ENCODE measurements at places on chromosomes 1 and 21. TPM values are rescaled to one million over a fixed set of nuclear protein-coding genes. Genes with fewer than 3 reads are reported as not detected.
A peak's percentile ranks its signal among the peaks of the same experiment; 100 is the strongest.

TNFSF4 gene
- total RNA-seq: 14.6 TPM

GRCh38 chr21:45549626-45550463 lies 7.6 kb upstream of the SLC19A1 start:
- no peak for DNase-seq

GRCh38 chr1:40708750-40709099 lies 17.2 kb downstream of the NFYC start:
- DNase-seq: peak; percentile 84

HSD3B1 gene
- not detected for total RNA-seq

DNA sequence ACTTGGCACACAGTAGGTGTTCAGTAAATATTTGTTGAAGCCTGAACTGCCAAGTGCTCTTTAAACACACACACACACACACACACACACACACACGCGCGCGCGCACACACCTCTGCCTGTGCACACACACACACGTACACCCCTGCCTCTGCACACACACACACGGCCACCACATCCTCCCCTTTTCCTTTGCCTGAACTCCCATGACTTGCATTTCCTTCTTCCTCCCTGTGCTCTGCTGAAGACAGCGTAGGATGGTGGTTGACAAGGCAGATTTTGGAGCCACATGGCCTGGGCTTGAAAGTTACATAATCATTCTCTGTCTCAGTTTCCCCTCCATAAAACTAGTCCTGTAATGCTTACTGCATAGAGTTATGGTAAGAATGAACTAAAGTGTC lies 712.3 kb downstream of the PTPRU start:
- DNase-seq: no peak

GRCh38 chr1:91754348-91754747 lies 131.6 kb downstream of the TGFBR3 start:
- DNase-seq: peak; percentile 39

DNA sequence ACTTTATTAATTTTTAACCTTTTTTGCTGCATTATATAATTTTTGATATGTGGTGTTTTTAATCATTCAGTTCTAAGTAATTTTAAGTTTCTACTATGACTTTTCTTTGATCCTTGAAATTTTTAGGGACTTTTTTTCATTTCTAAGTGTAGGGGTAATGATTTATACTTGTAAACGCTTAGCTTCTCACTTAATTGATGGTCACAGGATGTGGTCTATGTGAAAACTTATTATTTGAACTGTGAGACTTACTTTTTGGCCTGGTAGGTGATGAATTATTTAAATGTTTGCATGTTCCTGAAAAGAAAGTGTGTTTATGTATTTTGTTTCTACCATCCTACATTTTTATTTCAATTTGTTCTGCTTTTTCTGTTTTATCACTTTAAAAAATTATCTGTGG lies 17.2 kb downstream of the ALPL start:
- no peak for DNase-seq

DNA sequence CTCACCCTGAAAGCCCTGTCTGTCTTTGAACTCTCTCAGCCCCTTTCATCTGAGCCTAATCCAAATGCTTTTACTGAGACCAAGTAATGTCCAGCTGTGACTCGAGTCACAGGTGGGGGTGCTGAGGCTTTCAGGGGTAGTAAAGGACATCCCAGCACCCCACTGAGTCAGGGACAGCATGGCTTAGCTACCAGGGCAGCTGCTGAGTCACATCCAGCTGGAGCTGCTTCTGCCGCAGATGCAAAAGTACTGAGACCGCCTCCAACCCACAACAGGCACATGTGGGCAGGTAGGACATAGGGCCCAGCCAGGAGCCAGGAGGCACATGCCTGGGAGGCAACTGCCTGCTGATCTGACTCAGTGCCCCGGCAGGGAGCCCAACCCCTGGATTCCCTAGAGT lies 6.7 kb upstream of the VSIG8 start:
- DNase-seq: peak; percentile 85

DNA sequence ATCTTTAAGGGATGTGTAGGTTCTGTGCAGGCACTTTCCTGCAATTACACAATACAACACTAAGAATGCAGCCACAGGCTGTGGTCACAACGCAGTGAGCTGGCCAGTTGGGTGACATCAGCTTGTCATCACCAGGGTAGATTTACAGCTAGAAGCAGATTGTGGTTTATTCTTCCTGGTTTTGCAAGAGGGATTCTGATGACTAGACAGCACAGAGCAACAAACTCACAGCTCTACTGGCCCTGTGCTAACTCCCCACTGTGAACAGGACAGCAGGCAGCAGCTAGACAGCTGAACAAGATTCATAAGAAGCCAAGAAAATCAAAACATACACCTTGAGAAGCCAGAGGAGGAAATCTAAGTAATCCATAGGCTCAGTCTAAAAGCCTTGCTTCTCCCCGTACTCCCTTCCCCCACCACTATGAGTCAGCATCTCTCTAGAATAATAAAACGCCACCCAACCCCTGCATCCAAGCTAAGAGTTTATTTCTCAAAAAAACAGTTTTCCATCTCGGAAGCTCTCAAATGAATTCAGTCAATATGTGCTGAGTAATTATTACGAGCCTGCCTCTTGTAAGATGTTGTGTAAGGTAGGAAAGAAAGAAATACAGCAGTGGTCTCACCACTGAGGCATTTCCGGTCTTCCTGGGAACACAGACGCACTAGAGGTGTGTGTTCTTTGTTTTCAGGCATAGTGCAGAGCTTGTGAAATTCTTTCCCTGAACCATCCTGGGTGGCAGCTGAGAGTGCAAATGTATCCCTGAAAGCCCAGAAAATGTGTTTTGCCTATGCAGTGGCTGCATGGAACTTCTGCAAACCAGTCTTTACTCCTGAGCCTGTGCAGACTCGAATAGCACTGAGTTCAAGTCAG lies 162.8 kb downstream of the NTPCR start:
- peak; percentile 99 for DNase-seq

FMO4 gene
- 10.2 TPM for total RNA-seq

PLA2G2F gene
- total RNA-seq: not detected

FMO5 gene
- 0.54 TPM for total RNA-seq

- DNase-seq: peak; percentile 91
Observed at GRCh38 chr1:16981269-16981849, 939 bp upstream of the MFAP2 start.

GRCh38 chr1:198904321-198904720 lies 265.5 kb downstream of the PTPRC start:
- DNase-seq: peak; percentile 46

- no peak for DNase-seq
Observed at GRCh38 chr1:187336441-187337168, 507.9 kb downstream of the PLA2G4A start.

CFHR3 gene
- total RNA-seq: not detected

MAP10 gene
- 3.9 TPM for total RNA-seq

- DNase-seq: no peak
Observed at GRCh38 chr21:45862543-45863207, 118.9 kb upstream of the COL6A1 start.

TP53BP2 gene
- total RNA-seq: 73.3 TPM

DNA sequence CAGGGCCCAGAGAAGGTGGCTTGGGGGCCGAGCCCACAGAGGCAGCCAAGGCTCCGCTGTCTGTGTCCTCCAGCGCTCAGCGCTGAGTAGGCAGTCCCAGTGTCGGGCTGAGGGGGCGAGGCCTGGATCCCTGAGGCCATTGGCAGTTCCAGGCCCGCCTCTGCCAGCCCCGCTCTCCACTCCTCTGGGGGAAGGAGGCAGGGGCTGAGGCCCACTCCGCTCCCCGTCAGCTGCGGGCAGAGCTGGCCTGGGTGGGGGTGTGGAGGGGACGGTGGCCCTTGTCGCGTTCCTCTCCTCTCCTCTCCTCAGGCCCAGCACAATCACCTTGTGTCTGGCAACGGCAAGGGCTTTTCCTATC lies 132.8 kb downstream of the CASZ1 start:
- DNase-seq: no peak

- no peak for DNase-seq
Observed at GRCh38 chr1:18881642-18882431, 20.5 kb downstream of the ALDH4A1 start.

SPRR2A gene
- not detected for total RNA-seq

- DNase-seq: no peak
Observed at GRCh38 chr21:15243406-15243805, 178.6 kb upstream of the NRIP1 start.

DNA sequence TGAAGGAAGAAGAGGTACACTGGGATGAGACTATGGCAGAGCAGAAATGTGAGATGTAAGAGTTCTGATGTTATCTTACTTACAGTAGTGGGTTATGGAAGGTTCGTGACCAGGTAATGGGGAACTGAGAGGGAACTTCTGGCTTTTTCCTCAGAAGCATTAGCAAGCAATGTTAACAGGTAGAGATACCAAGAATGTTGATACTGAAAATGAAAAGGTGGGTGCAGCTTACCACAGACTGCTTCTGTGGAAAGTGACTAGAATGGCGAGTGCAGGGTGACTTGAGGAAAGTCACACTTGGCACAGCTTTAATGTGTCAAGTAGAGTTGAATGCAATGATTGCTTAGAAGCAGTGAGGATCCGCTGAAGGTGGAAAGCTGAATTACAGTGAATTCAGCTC lies 70.8 kb downstream of the PLA2G4A start:
- DNase-seq: no peak

- DNase-seq: no peak
Observed at GRCh38 chr1:28272215-28272852, 13.0 kb downstream of the SESN2 start.

- DNase-seq: peak; percentile 55
Observed at GRCh38 chr1:37661401-37661800, 26.7 kb upstream of the RSPO1 start.
